ENCODE measurements at places on chromosomes 2 and 18.

- DNase-seq, result no peak
These were observed 87.2 kb upstream of the POU3F3 start for GRCh38 chr2:104766683-104767082.

DNA sequence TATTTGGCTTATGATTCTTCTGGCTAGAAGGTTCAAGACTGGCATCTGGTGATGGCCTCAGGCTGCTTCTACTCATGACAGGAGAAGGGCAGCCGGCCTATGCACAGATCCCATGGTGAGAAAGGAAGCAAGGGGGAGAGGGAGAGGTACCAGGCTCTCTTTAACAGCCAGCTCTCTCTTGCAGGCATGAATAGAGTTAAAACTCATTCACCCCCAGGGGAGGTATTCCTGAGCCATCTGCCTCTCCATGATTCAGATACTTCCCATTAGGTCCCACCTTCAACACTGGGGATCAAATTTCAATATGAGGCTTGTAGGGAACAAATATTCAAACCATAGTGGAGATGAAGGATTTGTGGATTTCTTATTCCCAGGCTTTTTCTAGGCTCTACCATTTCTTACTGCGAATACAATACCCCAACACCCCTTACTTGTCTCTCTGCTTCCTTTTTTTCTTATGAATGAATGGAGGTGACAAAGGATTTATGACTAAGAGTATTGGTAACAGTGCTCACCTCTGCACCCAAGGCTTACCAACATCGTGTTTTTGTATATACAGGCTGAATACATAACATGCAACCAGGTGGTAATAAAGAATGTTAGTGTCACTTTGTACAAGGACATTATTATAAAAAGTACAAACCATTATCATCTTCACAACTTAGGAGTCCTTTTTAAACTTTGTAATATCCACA is 454.6 kb upstream of the TRIB2 start:
- no peak for DNase-seq

DNA sequence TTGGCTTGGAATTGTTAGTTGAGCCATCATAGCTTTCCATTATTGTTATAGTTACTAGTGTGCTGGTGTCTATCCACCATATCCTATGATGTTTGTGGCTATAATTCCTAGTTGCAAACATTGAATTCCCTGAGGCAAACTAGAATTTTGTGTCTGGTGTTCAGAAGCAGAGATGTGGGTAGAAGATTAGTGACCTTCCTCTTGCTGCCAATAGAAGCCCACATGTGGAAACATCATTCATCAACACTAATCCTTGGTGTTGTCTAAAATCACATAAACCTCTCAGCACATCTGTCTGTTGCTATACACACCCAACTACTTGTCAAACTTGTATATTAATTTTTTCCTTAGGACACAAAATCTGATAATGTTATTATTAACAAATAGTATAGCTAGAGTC is 374.1 kb downstream of the TGIF1 start:
- DNase-seq, result no peak

DNA sequence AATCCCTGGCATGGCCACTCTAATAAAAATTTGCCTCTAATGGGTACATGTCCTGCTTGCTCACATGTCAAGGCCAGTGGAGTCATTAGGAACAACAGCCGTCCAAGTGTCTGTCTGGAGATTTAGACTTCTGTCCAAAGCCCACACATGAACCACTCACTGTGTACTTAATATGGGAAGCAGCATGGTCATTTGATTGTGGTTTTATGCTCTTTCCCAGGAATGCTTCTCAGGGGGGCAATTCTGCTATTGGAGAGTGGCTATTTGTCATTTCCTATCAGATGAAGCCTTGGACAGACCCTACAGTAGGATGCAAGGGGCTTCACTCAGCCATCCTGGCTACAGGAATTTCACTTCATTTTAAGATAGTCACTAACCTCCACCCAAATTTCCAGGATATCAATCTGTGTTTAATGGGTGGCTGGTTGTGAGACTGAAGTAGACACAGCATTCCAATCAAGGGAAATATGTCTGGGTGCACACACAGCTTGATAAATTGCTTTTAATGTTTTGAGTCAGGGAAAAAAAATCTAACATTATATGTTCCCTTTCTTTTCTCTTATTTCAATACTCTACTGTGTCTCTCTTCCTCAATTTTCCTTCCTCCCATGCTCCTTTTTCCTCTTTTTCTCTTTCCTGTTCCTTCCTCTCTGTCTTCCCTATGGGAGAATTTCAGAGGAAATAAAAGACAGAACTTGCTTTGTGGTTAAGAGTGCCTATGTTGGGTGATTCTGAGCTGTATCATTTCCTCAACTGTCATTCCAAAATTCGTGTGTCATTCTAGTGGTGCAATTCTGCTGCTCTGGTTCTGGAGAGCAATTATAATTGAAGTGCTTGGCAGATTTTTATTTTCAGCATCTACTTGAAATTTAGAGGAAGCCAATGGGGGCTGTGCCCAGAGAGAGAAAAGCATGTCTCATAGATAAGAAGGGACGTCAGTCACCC is 320.1 kb downstream of the OSR1 start:
- no peak for DNase-seq

DNA sequence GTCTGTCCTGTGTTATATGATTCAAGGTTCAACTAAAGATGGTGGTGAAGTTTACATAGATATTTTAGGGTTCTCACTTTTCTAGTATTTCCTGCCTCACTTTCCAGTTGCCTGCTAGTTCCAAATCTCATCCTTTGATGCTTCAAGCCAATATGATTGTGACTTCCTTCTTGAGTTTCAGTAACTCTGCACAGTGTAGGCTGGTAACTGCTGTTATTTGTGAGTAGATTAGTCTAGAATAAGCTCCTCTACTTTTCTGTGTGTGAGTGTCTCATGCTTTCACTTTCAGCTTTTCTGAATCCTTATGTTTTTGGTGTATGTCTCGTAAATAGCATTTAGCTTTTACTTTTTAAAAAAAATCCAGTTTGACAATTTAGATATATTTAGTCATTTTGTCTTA is 42.6 kb downstream of the GALNT1 start:
- DNase-seq, result no peak

DNA sequence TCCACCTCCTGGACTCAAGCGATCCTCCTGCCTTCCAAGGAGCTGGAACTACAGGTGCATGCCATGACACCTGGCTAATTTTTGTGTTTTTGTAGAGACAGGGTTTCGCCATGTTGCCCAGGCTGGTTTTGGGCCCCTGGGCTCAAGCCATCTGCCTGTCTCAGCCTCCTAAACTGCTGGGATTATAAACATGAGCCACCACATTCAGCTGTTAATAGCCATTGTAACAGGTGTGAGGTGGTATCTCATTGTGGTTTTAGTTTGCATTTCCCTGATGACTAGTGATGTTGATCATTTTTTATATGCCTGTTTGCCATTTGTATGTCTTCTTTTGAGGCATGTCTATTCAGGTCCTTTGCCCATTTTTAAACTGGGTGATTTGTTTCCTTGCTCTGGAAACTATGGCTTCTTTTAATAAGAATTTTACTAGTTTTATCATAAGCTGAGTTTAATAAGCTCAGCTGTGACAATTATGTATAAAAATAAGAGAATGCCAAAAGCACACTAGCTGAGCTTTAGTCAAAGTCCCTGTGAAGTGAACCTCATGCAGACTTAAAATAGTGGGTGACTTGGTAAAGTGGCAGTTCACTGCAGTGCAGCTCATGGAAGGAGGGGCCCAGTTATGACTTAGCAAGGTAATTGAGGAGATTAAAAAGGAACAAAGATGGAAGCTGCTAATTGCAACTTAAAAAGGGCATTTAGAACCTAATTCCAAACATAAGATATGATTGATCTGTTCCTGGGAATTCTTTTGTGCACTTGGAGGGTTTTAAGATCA is 465.1 kb downstream of the TGIF1 start:
- DNase-seq, result no peak

DNA sequence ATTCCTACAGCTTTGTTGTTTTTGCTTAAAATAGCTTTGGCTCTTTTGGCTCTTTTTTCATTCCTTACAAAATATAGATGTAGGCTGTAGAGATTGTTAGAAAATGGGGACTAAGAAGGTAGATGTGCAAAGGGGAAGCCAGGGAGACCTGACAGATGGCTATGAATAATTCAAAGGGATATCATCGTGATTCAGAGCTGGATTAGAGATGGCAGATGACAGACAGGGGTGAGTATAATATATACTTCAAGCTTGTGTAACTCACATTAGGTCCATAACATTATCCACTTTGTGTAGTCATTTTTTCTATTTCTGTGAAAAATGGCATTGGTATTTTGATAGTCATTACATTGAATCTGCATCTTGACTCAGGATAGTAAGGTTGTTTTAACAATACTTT is 422.9 kb upstream of the ST6GAL2 start:
- no peak for DNase-seq

GRCh38 chr2:10007921-10008808 is 35.2 kb upstream of the KLF11 start:
- peak; percentile 54 for DNase-seq

DNA sequence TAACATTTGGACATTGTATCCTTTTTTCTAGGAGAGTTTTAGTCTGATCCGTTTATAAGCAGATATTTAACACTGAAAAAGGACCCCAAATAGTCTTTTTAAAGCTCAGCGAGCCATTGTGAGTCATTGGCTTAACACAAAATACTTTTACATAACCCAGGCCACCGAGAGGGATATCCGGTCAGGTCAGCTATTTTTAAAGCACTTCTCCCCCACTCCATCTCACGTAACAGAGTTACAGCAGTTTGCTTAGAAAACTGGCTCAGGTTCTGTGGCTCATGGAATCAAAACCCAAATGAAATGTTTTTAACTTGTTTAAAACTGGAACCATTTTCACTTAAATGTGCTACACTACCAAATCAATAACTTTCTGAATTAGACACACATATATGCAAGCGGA is 23.9 kb downstream of the COL4A3 start:
- no peak for DNase-seq

DNA sequence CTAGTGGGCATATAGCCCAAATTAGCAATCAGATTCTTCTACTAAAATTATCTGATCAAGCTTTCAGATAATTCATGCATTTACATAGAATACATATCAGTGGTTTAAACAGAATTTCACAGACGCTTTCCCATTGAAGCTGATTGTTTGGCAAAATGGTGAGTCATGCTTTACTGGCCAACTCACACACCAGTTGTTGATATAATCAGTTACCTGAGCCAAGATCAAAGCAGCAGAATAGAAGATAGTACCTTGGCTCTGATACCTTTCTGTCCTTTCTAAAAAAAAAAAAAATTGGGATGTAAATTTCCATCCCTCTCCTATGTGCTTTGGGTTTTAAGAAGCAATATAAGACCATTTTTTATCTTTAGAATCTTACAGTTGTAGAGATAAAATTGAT is 178.0 kb downstream of the MCFD2 start:
- DNase-seq, result no peak

GRCh38 chr18:56481751-56482150 is 156.6 kb downstream of the TXNL1 start:
- no peak for DNase-seq

DNA sequence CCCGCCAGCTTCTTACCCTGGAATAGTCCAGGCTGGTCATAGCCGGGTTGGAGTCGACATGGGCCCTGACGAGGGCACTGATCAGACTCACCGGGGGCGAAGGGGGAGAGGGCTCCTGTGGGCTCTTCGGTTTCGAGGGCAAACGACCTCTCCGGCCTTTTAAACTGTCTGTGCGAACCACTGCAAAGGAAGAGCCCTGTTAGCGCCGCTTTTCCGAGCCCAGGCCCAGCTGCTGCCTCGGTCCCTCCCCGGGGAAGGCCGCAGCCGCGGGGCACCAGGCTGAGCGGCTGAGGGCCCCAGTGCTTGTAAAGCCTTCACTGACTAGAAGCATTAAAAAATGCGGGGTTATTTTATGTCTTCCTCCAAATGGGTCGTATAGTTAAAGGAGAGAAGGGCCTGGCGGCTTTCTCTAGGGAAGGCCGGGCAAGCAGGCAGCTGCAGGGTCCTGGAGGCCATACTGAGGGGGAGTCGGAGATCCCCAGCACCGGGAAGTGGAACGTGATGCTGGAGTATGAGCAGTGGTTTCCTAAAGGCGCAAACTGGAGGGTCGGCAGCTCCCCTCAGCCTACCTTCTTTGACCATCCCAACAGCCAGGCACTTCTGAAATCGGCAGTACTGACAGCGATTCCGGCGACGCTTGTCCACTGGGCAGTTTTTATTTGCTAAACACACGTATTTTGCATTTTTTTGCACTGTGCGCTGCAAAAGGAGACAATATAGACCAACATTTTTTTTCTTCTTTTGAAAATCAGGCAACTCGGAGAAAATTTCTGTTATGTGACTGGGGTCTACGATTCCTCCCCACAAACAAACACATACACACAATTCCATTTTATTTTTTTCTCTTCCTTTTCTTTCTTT is 4.5 kb downstream of the NR4A2 start:
- DNase-seq, result no peak

GRCh38 chr2:199216253-199216652 is 241.5 kb downstream of the SATB2 start:
- no peak for DNase-seq

DNA sequence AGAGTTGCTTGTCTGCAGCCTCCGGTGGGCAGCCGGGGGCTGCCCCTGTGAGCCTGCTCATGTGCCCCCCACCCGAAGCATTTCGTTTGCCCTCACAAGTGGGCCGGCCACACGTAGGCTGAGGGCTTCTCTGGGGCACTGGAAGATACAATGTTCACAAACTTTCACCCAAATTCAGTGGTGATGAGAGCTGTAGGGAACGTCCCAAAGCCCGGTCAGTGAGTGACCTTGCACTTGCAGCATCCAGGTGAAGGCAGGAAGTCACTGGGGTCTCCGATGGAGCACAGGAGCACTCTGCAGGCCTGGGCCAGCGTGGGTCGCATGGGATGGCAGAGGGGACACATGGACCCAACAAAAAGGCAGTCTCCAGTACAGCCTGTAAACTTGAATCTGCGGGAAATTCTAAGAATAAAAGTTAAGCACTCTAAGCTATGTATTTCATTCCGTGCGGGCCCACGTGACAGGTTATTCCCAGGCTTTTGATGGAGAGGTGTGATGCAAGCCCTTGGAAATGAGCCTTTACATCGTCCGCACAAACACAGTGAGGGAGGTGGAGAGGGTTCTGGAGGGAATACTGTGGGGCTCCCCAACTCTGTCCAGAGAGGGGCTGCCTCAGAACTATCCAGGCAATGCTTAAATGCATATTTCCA is 42.5 kb downstream of the CNGA3 start:
- no peak for DNase-seq

DNA sequence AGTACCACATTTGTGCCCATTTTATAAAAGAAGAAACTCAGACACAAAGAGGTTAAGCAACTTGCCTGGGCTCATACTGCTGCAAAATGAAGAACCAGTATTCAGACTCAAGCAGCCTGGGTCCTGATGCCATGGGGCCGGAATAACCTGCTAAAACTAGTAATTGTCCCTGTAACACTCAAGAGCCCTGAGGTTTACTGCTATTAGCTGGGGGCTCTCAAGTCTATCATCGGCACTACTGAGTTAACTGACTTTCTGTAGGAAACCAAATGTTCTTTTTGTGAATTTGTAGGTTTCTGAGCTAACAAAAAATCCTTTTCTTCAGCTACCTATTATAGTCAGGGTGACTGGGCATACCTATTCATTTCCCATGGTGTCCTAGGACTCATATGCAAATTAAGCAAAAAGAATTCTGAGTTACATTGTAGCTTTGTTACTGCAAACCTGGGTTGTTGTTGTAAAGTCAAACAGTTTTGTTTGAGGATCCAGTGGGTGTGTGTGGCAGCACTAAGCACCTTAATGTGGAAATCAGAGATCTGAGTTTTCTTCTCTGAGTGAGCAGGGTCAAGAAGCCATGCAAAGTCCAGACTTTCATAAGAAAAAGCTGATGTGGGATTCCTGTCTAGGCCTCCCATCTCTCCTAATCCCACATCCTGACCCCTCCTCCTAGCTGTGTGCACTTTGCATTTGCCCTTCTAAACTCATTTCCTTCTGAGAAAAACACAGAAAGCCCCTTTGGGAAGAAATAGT is 72.4 kb upstream of the TNP1 start:
- no peak for DNase-seq

Measured in femur (tissue), 1 donor.